ENCODE measurements at places on chromosomes 5 and 9.

DNA sequence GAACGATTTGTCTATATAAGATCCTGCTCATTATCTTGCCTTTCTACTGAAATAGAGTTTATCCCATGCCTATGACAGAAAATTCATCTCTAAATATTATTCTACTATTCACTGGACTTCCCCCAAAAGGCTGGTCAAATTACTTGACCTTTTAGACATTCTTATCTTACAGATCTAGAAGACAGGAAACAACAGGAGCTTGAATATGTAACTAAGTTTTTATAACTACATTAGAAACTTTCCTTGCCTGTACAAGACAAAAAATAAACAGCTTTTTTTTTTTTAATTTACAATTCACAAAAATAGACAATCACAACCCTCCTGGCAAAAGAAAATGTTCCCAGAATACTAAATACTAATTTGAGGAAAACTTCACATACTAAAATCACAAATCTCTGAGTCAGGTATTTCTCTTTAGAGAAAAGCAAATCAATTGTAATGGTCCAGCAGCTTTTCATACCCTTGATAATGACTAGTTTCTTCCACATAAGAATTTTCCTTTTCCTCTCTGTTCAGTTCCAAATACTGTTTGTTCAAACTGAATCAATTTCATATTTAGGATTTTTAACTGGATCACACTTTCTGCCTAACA lies 68.6 kb downstream of the MLLT3 start:
- DNase-seq: no peak

GRCh38 chr5:155091063-155091648 lies 77.6 kb downstream of the KIF4B start:
- no peak for DNase-seq

DNA sequence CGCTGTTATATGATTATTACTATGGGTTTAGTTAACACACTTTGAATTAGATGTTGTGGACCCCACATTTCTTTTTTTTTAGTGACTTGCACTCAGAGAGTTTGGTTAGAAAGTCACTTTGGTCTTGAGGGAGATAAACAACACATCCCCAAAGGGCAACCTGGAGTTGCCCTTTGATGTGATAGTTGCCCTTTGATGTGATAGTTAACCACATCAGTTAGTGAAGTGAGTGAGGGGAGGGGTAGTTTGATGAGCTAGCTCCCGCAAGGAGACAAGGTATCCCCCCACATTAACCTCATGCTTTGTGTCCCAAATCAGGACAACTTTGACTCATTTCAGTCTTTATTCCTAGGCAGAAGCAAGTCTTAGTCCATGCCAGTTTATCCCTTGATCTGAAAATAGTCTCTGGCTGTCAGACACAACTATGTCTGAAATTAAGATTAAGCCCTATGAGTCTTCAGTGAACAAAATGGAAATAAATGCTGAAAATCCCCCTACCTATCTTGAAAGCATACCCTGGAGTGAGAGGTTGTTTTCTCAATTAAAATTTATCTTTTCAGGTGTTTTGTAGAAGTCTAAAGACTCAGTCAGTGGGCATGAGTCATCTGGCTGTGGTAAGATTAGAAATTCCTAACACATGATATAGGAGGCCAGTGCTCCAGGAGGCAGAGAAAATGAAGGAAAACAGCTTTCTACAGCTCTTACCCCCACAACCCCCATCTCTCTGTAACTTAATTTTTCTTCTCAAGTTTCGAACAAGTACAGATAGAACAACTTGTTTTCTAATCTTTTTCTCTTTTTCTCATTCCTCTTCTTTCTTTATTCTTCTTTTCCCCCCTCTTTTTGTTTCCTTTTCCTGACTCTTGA lies 208.9 kb upstream of the DMRTA1 start:
- DNase-seq: peak; percentile 59

GRCh38 chr5:126628102-126628501 lies 27.4 kb downstream of the PHAX start:
- no peak for DNase-seq

- no peak for DNase-seq
These were observed 1037.3 kb upstream of the WWC1 start for GRCh38 chr5:167254132-167254531.

DNA sequence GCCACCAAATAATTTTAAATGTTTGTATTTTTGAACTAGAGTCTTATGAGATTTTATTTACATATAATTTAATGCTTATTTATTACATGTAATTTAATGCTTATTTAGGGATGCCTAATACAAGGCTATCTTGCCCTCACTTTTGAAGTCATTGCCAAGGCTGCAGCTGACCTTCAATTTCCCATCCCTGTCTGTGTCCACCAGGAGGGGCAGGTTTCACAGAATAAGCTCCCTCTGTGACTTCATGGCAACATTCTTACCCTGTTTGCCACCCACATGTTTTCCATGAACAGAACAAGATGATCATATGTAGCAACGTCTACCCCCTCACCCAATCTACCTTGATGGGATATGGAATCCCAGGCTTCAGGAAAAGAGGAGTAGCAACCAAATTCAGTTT lies 27.0 kb downstream of the C5 start:
- DNase-seq: no peak
